KBM-7 (cell line): ENCODE measurements at places on chromosomes 12 and 14.

GRCh38 chr12:10241290-10241689 is 28.6 kb downstream of the GABARAPL1 start:
- no peak for DNase-seq

GRCh38 chr12:68601767-68602166 is 8.9 kb upstream of the RAP1B start:
- no peak for DNase-seq

DNA sequence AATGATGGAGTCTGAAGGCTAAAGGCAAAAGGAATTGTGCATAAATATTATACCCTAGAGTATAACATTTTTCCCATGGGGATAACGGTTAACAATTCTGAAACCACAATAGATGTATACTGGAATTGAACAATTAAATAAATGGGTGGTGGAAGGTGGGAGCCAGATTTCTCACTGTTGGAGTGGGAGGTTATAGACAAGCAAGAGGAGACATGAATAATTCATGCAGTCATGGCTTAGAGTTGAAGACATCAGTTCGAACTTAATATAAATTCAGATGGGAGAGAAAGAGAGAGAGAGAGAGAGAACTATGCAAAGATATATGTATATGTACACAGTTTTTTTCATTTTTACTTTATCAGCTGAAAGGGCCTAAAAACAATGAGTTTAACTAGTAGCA is 523.9 kb downstream of the FOXG1 start:
- no peak for DNase-seq

DNA sequence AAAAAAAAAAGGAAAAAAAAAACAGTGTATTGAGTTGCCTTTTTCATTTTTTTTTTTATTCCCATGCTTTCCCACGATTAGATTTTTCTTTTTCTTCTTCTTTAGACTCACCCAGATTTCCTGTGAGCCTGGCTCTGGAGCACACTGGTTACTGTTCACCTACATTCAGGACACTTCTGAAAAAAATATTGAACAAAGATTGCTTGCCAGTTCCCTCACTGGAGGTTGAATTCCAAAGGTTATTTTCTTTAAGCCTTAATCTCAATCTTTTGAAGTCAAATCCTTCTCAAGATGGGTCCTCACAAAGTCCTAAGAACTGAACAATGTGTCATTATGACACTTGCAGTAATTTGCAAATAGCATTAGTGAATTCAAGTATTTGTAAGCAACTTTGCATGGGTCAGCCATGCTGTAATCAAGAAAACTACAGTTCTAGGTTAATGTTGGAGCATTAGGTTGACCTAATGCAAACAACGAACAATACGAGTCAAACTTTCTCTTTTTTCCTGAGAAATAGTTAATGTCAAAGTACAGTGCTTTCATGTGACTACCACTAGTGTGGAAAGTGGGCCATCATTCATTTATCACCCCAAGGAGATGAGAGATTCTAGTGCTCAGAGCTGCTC is 49.2 kb upstream of the DUSP6 start:
- no peak for DNase-seq

- no peak for DNase-seq
Measured at GRCh38 chr12:51527966-51528365, 63.1 kb upstream of the SCN8A start.

- DNase-seq: no peak
Measured at GRCh38 chr14:99737451-99737951, 53.4 kb downstream of the CYP46A1 start.

GRCh38 chr12:106358396-106359241 is 1.1 kb downstream of the POLR3B start:
- DNase-seq: peak; percentile 88

DNA sequence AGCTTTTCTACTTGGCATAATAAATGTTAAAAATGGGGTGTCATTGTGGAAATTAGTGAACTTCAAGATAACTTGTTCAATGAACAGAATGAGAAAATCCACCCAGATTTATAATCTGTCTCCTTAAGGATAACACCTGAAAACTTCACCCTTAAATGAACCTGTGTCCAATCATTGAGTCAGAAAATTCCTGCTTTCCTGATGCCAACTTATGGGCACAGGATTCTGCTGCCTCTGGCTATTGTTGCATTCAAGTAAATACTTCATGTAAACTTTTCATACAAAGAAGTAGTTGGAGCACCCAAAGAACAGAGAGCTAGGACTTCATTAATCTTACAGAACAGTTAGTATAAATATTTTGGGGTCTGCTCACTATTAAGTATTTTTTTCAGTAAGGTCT is 98.9 kb upstream of the PLEKHA5 start:
- no peak for DNase-seq

- DNase-seq: no peak
Measured at GRCh38 chr14:83826838-83827237, 1703.1 kb upstream of the FLRT2 start.
